ENCODE measurements at places on chromosomes 12 and 14. TPM values are rescaled to one million over a fixed set of nuclear protein-coding genes. Genes with fewer than 3 reads are reported as not detected.

Gene ADAMTS20
- not detected for total RNA-seq

Gene TWF1
- total RNA-seq: 31.5 TPM

- H3K4me1 ChIP-seq: peaks cover 16% of the 10 kb centered on the region
- no peaks in the 10 kb centered on the region for H3K36me3 ChIP-seq
- no peak overlapping the region for H3K4me3 ChIP-seq
- DNase-seq: no peak
- no peaks in the 10 kb centered on the region for H3K27me3 ChIP-seq
- H3K27ac ChIP-seq: no peak overlapping the region
Measured at GRCh38 chr12:4054630-4055029, 181.4 kb upstream of the PARP11 start.

Gene RNASE7
- total RNA-seq: not detected

DNA sequence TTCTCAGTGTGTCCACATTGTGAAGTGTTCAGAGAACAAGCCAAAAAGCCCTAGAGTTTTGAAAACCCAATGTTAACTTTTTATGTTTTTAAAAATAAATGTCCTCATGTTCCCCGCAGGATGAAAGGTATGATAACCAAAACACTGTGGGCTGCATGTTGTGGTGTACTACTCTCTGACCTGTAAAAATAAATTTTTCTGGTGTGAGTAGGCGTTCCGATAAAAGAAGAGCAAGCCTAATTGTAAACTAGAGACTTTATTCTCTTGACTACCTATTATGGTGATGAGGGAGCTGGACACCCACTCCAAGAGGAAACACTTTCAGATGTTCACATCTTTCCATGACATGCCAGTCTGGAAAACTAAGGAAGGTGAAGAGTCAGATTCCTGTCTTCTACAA lies 18.2 kb downstream of the PTGER2 start:
- no peak overlapping the region for H3K27ac ChIP-seq
- H3K27me3 ChIP-seq: peaks cover 16% of the 10 kb centered on the region
- no peak overlapping the region for H3K4me3 ChIP-seq
- no peak for DNase-seq
- peaks cover 58% of the 10 kb centered on the region for H3K36me3 ChIP-seq
- H3K4me1 ChIP-seq: peaks cover 28% of the 10 kb centered on the region

- no peak overlapping the region for H3K27ac ChIP-seq
- H3K36me3 ChIP-seq: no peaks in the 10 kb centered on the region
- H3K4me3 ChIP-seq: no peak overlapping the region
- no peak for DNase-seq
- no peaks in the 10 kb centered on the region for H3K27me3 ChIP-seq
Measured at GRCh38 chr12:90058704-90059103, 350.1 kb upstream of the ATP2B1 start.

Gene CCNB1IP1
- 32.1 TPM for total RNA-seq

DNA sequence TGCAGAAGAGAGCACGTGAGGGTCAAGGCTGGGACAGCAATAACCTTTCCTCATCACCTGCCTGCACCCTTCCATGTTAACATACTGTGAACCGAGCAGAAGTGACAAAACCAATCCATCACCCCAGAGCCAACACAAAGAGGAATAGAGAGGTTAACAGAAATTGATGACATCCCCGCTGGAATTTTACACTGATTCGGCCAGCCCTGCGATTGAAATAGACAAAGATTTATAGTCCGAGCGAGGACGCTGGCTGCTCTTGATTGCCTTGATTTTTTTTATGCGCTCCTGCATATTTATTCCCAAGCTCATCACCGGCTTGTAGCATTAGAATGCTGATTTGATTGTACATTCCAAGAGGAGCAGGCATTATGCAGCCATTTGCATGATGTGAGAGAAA lies 729.7 kb downstream of the BCL11B start:
- no peak for DNase-seq
- H3K4me1 ChIP-seq: peaks cover 1% of the 10 kb centered on the region
- H3K4me3 ChIP-seq: no peak overlapping the region
- no peak overlapping the region for H3K27ac ChIP-seq
- H3K36me3 ChIP-seq: no peaks in the 10 kb centered on the region
- H3K27me3 ChIP-seq: no peaks in the 10 kb centered on the region

- DNase-seq: no peak
- no peaks in the 10 kb centered on the region for H3K36me3 ChIP-seq
Measured at GRCh38 chr14:92866181-92866752, 56.7 kb upstream of the CHGA start.

DNA sequence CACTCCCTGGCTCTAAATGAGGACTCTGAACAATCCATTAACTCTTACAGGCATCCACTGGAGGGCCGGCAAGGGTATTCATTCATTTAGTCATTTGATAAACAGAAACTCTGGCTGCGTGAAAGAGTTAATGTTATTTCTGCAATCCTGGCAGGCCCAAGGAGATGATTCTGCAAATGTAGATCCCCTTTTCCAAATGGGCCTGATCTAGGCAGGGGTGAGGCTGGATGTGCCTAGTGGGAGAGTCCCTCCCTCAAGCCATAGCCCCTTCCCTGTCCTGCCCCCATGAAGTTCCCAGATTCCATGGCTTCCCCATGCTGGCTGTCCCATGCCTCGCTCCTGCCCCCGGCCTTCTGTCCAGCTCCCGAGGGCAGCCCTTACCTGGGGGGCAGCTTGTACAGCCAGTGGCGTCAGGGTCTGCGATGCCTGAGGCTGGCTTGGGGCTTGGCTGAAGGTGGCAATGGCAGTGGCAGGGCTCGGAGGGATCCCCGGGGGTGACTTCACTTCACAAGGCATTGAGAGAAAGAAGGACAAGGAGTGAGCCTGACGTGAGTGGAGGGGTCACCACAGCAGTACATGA lies 18.4 kb downstream of the POU6F1 start:
- peaks cover 15% of the 10 kb centered on the region for H3K4me1 ChIP-seq
- no peaks in the 10 kb centered on the region for H3K27me3 ChIP-seq
- H3K27ac ChIP-seq: no peak overlapping the region
- H3K4me3 ChIP-seq: no peak overlapping the region

Gene M6PR
- 224 TPM for total RNA-seq

DNA sequence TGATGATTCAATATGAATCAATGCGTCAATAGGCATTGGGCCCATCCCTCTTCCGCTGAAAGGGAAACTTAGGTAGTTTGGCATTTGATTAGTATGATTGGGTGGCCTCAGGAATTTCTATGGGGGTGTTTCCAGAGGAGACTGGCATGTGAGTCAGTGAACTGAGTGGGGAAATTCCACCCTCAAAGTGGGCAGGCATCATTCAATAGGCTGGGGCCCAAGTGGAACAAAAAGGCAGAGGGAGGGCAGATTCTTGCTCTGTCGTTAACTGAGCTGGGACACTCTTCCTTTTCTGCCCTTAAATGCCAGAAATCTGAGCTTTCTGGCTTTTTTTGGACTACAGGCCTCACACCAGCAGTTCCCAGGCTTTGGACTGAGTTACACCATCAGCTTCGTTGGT lies 373.5 kb downstream of the RPS29 start:
- no peaks in the 10 kb centered on the region for H3K4me1 ChIP-seq
- H3K36me3 ChIP-seq: no peaks in the 10 kb centered on the region
- DNase-seq: no peak
- H3K4me3 ChIP-seq: no peak overlapping the region

- no peak for DNase-seq
- H3K36me3 ChIP-seq: peaks cover 6% of the 10 kb centered on the region
- H3K4me3 ChIP-seq: no peak overlapping the region
Measured at GRCh38 chr14:45028107-45028626, 55.7 kb upstream of the PRPF39 start.

DNA sequence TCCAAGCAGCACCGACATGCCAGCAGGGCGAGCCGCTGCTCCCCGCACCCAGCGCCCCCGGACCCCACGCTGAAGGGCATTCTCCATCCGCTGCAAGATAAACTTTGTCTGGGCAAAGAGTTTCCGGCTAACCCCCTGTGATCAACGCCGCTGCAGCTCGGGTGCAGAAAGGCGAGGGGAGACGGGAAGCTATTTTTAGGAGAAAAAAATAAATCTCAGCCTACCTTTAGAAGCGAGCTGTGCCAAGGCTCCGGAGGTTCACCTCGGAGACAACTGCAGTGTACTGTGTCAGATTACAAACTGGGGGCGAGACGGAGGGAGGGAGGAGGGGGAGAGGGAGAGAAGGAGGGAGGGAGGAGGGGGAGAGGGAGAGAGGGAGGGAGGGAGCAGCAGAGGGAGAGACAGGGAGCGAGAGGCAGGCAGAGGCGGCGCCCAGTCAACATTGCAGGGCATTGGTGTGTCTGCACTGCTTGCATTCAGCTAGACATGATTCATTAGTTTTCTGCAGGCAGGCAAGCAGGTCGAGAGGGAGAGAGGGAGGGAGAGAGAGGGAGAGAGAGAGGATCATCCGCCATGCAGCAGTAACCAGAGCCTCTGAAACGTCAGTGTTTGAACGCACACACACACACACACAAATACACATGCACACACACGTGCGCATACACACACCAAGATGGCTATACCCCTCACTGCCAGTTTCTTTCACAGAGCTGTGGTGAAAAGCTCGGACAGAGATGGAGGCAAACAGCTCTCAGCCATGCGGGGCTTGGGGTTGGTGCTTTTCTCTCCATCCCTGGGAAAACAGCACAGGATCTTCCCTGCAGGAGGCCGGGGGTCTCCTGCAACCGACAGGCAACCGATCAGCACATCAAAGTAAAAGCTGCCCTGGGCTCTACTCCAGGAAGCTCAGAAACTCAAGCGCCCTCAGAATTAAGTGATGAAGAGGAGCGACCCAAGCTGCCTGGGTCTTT lies at the start of gene RIMBP2:
Gene RIMBP2 (minus strand): TSS at position 302 of the 971 bp plus-strand sequence. CDS start 237,286 bp downstream, outside the sequence.
- no peak within 1 kb of the TSS for H3K27ac ChIP-seq
- H3K27me3 ChIP-seq: peaks cover 46% of the 10 kb centered on the region
- H3K4me1 ChIP-seq: peaks cover 2% of the 10 kb centered on the region
- no peak for DNase-seq
- H3K36me3 ChIP-seq: no peaks in the 10 kb centered on the region

DNA sequence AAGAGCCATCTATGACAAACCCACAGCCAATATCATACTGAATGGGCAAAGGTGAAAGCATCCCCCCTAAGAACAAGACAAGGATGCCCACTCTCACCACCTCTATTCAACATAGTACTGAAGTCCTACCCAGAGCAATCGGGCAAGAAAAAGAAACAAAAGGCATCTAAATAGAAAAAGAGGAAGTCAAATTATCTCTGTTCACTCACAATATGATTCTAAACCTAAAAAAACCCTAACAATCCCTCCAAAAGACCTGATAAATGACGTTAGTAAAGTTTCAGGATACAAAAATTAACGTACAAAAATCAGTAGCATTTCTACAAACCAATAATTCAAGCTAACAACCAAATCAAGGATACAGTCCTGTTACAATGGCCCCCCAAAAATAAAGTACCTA lies 26.9 kb downstream of the MDM1 start:
- no peak for DNase-seq
- H3K27ac ChIP-seq: no peak overlapping the region
- peaks cover 11% of the 10 kb centered on the region for H3K4me1 ChIP-seq
- H3K36me3 ChIP-seq: peaks cover 66% of the 10 kb centered on the region

Gene P2RX7
- 21.4 TPM for total RNA-seq

DNA sequence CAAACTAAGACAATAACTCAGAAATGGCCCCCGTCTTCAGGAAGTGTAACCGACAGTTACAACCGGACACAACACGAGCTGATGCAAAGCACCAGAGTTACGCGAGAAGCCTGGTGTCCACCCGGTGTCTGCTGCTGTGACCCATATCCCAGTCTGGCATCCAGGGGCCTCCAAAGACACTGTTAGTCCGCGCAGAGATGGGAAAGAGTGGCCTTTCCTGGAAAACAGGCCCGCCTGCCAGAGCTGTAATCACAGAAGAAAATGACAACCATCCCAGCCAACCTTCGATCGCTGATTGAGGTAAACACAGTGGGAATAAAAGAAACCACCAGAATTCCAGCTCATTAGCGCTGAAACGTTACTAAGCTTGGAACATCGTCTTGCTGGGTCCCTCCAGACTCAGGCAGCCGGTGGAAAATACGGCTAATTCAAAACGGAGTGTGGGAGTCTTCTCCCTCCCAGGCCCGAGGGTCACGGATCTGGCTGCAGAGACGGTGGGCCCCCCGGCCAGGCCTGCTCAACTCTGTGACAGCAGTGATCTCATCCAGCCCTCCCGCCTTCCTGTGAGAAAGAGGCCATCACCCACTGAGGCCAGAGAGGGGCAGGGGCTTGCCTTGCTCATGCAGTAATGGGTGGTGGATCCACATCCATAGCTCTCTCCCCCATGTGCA lies 273.9 kb upstream of the RTL1 start:
- H3K4me3 ChIP-seq: no peak overlapping the region
- H3K27me3 ChIP-seq: no peaks in the 10 kb centered on the region
- no peak overlapping the region for H3K27ac ChIP-seq
- no peaks in the 10 kb centered on the region for H3K4me1 ChIP-seq
